ENCODE measurements at places on chromosomes 1 and 21. TPM values are rescaled to one million over a fixed set of nuclear protein-coding genes. Genes with fewer than 3 reads are reported as not detected.

GRCh38 chr1:14310476-14310875 is 288.0 kb upstream of the KAZN start:
- H3K36me3 ChIP-seq = no peaks in the 10 kb centered on the region
- DNase-seq = no peak
- H3K27me3 ChIP-seq = no peaks in the 10 kb centered on the region

CNIH3 gene
- 2.5 TPM for total RNA-seq

DNA sequence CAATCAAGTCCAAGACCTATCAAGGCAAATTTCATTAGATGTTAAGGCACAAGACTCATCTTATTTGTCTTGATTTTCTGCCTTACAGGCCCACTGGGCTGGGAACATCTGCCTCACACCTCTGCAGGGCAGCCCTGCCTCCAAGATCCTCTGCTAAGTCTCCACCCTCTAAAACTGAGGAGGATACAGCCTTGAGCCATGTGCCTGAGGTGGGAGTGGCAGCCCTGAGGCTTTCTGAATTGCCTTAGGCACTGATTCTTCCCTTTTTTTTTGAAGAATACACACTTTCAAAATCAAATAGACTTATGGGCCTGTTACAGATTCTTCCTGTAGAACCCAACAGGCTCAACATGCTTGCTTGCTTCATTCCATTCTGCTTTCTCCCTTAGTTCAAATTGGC is 544.3 kb upstream of the ADAMTS5 start:
- DNase-seq = no peak
- no peaks in the 10 kb centered on the region for H3K4me1 ChIP-seq
- no peak overlapping the region for H3K27ac ChIP-seq
- H3K4me3 ChIP-seq = no peak overlapping the region
- no peaks in the 10 kb centered on the region for H3K27me3 ChIP-seq
- no peaks in the 10 kb centered on the region for H3K36me3 ChIP-seq

GJC2 gene
- not detected for total RNA-seq

EPB41 gene
- 211 TPM for total RNA-seq

GRCh38 chr1:33684396-33685179 is 179.3 kb upstream of the HMGB4 start:
- no peaks in the 10 kb centered on the region for H3K36me3 ChIP-seq
- H3K27ac ChIP-seq = no peak overlapping the region
- H3K27me3 ChIP-seq = no peaks in the 10 kb centered on the region
- DNase-seq = no peak

SLAMF7 gene
- not detected for total RNA-seq

- no peaks in the 10 kb centered on the region for H3K36me3 ChIP-seq
- no peak overlapping the region for H3K27ac ChIP-seq
These were observed 72.2 kb upstream of the RALGPS2 start for GRCh38 chr1:178652506-178653490.

Data from neural progenitor cell (in vitro differentiated cells).